ENCODE measurements at places on chromosomes 3 and 15.

DNA sequence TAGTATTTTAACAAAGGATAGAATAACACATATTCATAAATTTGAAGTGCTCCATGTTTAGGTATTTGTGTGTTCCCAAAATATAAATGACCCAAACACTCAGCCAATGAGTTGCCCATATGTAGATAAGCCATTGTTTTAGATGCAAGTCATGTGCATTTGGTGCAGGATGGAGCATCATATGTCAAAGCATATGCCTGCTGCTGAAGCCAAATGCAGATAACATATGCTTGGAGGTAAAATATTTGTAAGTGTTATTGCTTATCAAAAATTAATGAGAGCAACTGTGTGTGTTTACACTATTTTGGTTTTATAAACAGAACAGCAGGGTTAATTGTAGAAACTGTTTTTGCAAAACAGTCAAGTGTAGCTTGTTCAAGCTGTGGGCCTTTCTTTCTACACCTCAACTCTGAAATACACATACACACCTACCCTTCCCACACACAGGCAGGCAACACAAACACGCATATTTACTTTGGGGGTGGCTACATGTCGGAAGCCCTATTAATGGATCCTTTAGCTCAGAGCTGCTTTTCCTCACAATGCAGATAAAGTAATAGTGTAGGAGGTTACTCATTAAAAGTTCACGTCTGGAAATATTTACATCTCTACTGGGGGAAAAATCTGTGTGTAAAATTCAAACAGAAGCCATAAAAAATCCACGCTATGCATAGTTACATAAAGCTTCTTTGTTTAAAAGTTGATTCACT lies 521.4 kb downstream of the ZNF385D start:
- DNase-seq = no peak

- DNase-seq = no peak
Measured at GRCh38 chr15:65612949-65613744, 2.2 kb upstream of the INTS14 start.

GRCh38 chr3:71372241-71372768 lies 211.2 kb downstream of the FOXP1 start:
- DNase-seq = no peak

- DNase-seq = peak; percentile 69
Measured at GRCh38 chr3:174198199-174198598, 660.9 kb upstream of the NAALADL2 start.

DNA sequence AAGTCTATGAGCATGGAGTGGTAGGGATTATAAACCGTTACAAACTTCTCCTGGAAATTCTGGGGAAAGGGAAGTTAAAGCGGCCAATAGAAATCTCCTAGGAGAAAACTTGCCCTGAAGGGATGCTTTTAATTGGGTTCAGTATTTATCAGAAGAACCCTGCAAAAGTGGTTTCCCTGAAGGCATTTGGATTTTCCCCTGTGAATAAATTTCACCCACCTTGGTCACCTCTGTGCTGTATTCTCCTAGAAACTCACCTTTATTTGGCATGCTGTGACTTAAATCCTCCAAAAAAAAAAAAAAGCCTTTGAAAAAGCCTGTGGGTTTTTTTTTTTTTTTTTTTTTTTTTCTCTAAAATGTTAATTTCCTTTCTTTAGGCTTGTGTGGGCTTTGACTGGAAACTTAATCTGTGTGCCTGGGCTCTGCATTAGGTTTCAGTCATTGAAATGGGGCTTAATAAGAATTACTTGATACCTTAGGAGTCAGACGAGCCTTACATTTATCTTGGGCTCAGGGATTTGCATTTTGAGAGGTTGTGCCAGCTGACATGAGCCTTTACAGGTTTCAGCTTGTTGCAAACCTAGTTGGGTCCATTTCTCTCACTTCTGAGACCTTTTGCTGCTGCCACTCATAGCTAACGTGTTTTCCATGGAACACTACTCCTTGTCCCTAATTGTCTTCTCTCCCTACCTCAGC lies 22.0 kb downstream of the TGFBR2 start:
- DNase-seq = no peak

GRCh38 chr15:80875568-80876347 lies 96.6 kb downstream of the CEMIP start:
- DNase-seq = no peak

- no peak for DNase-seq
Measured at GRCh38 chr3:76547674-76548073, 492.2 kb upstream of the ROBO2 start.

GRCh38 chr3:10709110-10709781 lies 106.8 kb upstream of the SLC6A11 start:
- no peak for DNase-seq

GRCh38 chr3:159637883-159638542 lies 350.6 kb upstream of the IL12A start:
- peak; percentile 81 for DNase-seq

DNA sequence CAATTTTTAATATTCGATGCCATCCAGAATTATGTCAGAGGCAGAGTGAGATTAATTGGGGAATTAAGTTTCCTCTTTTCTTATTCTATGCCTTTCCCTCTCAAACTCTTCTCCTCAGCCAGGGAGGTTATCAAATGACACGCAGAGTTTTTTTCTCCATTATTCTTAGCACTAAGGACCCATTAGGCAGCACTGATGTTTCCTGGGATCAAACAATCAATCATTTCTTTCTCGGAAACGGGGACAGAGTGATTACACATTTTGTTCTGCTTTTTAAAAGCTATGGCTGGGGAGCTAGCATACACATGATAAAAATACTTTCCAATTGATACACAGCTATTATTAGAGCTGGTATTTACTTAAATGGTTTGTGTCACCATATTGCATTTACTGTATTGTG lies 35.3 kb upstream of the PSMD6 start:
- DNase-seq = no peak

- DNase-seq = peak; percentile 71
Measured at GRCh38 chr3:186825294-186825821, 17.2 kb upstream of the ADIPOQ start.

DNA sequence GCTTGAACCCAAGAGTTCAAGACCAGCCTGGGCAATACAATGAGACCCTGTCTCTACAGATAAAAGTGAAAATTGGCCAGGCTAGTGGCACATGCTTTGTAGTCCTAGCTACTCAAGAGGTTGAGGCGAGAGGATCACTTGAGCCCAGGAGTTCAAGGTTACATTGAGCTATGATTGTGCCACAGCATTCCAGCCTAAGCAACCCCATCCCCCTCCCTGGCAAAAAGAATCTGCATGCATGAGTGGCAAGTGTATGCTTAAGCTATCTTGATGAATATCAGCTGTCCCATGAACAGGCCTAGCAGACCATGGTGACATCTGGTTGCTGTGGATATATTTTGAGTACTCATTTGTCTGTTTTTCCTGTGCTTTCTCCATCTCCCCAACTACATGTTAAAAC lies 4.7 kb downstream of the ATRIP start:
- no peak for DNase-seq

GRCh38 chr3:42117175-42118008 lies 26.2 kb downstream of the TRAK1 start:
- DNase-seq = peak; percentile 89

- no peak for DNase-seq
Measured at GRCh38 chr15:35145336-35145735, 60.2 kb upstream of the NANOGP8 start.

DNA sequence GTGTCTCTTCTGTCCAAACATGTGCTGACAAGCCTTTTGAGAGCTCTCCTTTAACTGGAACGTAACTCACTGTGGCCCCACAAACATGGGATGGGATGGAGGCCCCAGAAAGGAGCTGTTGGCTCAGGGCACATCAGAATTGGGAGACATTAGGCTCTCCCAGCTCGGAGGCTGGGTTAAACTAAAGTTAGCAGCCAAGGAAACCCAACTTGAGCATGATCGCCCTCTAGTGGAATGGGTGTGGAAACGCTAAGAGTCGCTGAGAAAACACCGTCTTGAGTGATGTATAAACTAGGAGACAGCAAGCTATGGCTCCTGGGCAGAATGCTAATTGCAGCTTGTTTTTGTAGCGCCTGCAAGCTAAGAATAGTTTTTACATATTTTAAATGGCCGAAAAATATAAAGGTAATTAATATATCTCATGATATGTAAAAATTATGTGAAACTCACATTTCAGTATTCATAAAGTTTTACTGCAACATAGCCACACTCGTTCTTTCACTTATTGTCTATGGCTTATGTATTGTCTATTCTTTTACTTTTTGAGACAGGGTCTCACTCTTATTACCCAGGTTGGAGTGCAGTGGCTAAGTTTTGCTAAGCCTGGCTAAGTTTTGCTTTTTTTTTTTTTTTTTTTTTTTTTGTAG lies 138.8 kb upstream of the HACD2 start:
- peak; percentile 84 for DNase-seq

- peak; percentile 16 for DNase-seq
Measured at GRCh38 chr3:52120556-52121463, 33.4 kb downstream of the POC1A start.

DNA sequence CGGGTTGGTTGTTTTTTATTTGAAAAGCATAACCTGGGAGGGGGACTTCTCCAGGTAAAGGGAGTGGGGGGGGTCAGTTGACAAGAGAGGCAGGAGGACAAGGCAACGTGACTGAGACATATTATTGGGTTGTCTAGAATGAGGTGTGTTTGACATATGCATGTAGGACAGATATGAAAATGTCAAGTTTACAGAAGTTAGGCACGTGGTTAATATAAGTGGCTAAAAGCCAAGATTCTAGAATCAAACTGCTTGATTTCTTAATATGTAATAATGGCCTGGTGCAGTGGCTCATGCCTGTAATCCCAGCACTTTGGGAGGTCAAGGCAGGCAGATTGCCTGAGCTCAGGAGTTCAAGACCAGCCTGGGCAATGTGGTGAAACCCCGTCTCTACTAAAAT lies 212.8 kb downstream of the SQOR start:
- DNase-seq = no peak

DNA sequence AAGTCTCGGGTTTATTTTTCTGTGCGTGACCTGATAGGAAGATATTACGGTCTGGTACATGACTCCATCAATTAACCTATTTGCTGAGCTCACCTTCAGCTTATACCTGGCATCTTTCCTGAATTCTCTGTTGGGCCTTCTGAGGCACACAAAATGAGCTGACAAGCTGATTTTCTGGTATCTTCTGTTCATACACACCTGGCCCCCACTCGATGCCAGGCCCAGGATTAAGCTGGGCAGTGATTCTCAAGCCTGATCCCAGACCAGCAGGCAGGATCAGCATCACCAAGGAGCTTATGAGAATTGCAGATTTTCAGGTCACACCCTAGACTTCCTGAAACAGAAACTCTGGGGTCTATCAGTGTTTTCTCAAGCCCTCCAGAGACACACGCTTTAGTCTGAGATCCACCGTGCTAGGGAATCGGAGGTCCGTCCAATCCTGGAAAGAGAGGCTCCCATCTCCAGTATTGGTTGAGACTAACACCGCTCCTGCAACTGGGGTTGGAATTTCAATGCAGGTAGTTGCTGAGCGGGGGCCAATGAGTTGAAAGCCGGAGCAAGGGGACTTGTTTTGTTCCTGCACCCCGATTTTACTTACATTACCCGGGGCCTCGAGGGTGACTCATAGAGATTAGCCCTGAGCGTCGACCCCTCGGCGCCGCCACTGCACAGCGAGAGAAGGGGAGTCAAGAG lies 636 bp upstream of the EIF1B start:
- peak; percentile 6 for DNase-seq

DNA sequence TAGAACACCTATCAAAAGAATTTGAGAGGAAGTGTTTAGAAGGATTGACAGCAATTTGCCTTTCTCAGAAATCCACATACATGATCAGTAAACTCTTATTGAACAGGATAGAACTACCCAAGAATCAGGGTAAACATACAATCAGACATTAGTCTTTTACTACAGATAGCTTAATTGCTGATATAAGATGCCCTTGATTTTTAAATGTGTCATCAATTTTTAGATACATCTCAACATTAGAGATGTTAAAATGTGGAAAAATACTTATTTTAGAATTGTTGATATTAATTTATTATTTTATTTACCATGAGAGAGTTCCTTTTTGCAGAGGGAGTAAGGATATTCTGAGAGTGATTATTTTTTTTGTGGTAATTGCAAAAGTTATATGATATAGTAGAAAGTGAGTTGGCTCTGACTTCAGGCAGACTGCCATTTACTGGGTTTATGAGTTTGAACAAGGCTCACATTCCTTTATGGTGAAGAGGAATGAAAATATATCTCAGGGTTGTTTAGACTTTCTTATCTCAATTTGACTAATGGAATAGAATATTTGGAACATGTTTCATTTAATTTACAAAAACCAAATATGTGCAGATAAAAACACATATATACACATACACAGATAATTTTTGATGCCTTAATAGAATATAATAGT lies 302.8 kb upstream of the GOLIM4 start:
- DNase-seq = peak; percentile 40

DNA sequence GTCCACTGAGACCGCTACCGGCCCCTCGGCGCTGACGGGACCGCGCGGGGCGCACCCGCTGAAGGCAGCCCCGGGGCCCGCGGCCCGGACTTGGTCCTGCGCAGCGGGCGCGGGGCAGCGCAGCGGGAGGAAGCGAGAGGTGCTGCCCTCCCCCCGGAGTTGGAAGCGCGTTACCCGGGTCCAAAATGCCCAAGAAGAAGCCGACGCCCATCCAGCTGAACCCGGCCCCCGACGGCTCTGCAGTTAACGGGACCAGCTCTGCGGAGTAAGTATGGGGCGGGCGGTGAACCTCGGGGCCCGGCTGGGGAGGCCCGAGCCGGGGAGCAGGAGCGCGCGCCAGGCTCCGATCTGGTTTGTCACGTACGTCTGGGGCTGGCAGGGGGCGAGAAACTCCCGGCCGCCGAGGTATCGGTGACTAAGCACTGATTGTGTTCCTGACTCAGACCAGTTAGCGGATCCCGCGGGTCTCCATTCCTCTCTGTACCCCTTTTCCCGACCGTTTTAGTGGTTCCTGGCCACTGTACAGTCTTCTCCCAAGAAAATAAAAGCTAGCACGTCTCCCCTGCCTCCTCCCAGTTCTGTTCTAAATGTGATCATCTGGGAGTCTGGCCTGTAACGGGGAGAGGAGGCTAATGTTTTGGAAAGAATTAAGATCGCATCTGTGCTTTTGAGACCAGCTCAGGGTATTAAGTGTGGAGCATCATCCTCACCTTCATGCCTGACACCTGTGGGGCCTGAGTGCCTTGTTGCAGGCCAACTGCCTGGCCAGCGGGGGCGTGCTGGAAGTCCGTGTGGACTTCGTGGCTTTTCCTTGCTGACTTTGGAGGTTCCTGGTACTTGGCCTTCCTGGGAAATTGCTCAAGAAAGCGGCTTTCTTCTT lies 691 bp downstream of the MAP2K1 start:
- DNase-seq = peak; percentile 78

- no peak for DNase-seq
Measured at GRCh38 chr15:31307270-31308184, 19.1 kb upstream of the KLF13 start.
